ENCODE measurements at places on chromosomes 5 and 9.
A peak's percentile ranks its signal among the peaks of the same experiment; 100 is the strongest.

DNA sequence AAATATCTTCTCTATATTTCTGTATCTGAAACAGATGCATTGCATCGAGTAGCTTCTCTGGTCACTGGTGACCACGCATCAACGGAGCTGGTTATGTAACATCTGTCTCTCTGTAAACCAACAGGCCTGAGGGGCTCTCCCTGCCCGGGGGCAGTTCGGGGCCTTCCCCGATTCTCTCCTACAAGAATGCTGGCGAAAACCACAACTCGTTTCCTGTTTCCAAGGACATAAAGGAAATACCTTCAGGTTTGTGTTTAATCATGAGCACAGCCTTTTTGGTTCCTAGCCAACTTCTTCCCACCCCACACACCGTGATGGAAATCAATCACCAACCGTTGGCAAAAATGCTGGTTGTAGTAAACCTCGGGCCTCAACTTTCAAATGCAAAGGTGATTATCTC, 25.1 kb downstream of the GDNF start:
- no peak for DNase-seq

DNA sequence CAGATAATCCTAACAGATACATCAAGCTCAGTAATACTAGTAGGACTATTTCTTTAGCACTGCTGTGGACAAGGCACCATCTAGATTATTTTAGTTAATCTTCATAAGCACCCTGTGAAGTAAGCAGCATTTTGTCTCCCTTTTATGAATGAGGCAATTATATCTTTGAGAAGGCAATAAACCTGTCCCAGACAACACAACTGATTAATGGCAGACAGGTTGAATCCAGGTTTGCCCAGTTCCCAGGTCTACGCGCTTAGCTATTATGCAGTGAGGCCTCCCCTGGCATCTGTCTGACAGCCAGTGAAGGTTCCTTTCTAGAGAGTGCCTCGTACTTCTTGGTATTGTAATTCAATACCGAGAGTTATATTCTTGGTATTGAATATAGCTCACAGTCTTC, 9.7 kb upstream of the LVRN start:
- DNase-seq: no peak

DNA sequence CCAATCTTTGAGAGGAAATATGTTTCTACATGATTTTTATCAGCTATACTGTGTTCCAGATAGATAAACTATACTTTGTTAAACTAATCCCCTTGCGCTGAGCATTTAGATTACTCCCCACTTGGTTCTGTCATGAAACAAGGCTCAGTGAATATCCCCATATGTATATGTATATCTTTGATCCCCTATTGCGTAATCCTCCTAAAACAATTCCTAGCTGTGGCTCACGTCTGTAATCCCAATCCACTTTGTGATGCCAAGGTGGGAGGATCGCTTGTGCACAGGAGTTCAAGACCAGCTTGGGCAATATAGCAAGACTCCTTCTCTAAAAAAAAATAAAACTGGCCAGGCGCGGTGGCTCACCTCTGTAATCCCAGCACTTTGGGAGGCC, 2.7 kb downstream of the PHYHD1 start:
- no peak for DNase-seq

GRCh38 chr5:9156282-9156681, 389.6 kb downstream of the SEMA5A start:
- peak; percentile 40 for DNase-seq

- no peak for DNase-seq
These were observed 471.8 kb upstream of the ACO1 start for GRCh38 chr9:31912636-31913035.

DNA sequence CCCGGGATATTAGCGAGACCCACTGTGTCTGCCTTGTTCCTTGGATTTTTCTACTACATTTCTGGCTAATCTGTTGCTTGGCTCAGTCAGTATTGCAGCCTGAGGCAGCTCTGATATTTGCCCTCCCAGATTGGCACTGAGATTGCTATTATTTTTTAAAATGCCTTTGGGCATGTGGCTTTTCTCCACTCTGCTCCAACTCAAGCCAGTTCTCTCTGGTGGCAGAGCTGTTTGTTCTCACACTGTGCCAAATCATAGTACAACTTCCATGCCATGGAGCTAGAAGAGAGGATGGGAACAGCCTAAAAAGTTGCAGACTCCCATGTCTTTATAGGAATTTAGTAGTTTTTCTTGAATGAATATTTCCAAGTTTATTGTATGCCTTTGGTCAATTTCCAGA, 155.9 kb upstream of the ATP10B start:
- no peak for DNase-seq

Measured in NAMALWA (cell line).